ENCODE measurements at places on chromosomes 3 and 15. TPM values are rescaled to one million over a fixed set of nuclear protein-coding genes. Genes with fewer than 3 reads are reported as not detected.

DNA sequence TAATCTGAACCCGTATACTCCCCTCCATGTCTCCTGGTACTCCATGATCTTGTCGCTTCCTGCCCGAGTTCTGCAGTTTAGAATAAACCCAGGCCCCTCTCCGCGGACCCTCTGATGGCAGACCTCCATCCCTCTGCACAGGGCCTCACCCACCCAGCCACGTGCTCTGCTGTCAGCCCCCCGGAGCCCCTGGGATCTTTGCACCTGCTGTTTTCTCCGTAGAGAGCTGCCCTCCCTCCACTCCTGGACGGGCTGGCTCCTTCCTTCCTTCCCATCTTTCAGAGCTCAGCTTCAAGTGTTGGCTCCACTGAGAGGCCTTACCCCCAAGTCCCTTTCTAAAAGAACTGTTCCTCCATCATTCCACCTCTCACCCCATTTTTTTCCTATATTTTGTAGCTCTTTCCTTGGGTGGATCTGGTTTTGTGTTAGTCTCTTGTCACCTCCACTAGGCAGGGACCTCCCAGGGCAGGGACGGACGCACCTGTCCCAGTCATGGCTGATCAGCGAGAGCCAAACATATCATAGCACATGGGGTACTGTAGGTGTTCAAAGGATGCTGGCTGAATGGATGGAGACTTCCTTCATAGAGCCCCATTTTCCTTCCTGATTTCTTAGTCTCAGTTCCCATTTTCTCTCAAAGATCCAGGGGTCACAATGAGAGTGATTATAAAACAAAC is 106.6 kb downstream of the VGLL4 start:
- peaks cover 27% of the 10 kb centered on the region for H3K36me3 ChIP-seq
- no peak overlapping the region for H3K27ac ChIP-seq
- H3K27me3 ChIP-seq = no peaks in the 10 kb centered on the region
- H3K4me3 ChIP-seq = no peak overlapping the region
- no peaks in the 10 kb centered on the region for H3K4me1 ChIP-seq

DNA sequence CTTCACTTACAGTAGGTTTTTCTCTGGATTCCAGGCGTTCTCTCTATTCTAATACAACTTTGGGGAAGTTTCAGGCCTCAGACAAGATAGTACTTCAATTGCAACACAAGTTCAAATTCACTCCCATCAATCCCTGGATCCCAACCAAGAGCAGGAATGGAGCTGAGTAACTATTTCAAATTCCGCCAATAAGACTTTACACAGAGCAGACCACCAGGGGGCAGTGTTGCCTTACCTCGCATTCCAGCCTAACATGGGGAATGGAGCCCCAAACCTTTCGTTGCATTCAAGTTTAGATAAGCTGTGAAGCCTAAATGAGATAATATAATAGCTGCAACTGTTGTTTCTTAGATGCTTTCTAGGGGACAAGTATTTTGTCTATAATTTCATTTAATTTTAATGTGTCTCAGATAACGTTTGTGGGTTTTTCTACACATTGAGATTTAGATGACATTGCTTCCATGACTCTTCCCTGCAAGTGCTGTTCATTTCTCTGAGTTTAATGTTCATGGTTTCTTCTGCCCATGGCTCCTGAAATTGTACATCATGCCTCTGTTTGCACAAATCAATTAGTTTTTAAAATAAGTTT is 186.7 kb downstream of the NSUN3 start:
- no peaks in the 10 kb centered on the region for H3K27me3 ChIP-seq
- no peak overlapping the region for H3K27ac ChIP-seq
- peak; percentile 77 for DNase-seq
- H3K4me3 ChIP-seq = no peak overlapping the region
- H3K4me1 ChIP-seq = no peaks in the 10 kb centered on the region
- H3K36me3 ChIP-seq = no peaks in the 10 kb centered on the region

The SPATA12 gene
- not detected for total RNA-seq

DNA sequence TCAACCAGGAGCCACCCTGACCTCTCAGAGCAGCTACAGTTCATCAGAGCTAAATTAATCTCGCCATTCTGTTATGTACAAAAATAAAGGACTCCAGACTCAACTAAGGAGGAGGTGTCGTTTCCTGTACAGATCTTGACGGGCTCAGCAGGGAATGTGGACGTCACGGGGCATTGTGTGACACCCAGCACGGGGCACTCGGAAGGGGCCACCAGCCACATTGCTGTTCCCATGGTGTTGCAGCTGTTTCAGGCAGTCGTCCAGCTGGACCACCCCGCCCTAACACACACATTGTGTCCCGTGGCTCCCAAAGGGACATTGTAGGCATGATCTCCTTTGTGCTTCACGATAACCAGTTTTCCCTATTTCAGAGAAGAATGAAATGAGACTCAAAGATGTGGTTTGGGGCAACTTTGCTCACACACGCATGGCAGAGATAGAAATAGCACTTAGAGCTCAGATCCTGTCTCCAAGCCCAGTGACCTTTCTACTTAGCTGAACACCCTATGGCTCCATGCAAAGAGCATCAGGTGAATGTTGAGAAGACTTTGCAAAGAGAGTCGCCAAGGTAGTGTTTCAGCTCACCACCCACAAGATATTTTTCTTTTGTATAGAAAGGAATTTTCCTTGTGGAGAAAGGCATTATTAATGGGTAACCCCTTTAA is 5.5 kb downstream of the SSUH2 start:
- H3K27me3 ChIP-seq = no peaks in the 10 kb centered on the region
- H3K36me3 ChIP-seq = no peaks in the 10 kb centered on the region
- peak; percentile 43 for DNase-seq
- no peak overlapping the region for H3K27ac ChIP-seq
- H3K4me1 ChIP-seq = no peaks in the 10 kb centered on the region

- no peak for DNase-seq
- H3K27me3 ChIP-seq = no peaks in the 10 kb centered on the region
- H3K27ac ChIP-seq = no peak overlapping the region
- peaks cover 18% of the 10 kb centered on the region for H3K4me1 ChIP-seq
Observed at GRCh38 chr15:52011711-52012144, 7.3 kb upstream of the MAPK6 start.

- DNase-seq = peak; percentile 84
- peaks cover 82% of the 10 kb centered on the region for H3K27me3 ChIP-seq
Observed at GRCh38 chr3:128487813-128488635, 5.0 kb downstream of the GATA2 start.

The TMEM207 gene
- not detected for total RNA-seq

DNA sequence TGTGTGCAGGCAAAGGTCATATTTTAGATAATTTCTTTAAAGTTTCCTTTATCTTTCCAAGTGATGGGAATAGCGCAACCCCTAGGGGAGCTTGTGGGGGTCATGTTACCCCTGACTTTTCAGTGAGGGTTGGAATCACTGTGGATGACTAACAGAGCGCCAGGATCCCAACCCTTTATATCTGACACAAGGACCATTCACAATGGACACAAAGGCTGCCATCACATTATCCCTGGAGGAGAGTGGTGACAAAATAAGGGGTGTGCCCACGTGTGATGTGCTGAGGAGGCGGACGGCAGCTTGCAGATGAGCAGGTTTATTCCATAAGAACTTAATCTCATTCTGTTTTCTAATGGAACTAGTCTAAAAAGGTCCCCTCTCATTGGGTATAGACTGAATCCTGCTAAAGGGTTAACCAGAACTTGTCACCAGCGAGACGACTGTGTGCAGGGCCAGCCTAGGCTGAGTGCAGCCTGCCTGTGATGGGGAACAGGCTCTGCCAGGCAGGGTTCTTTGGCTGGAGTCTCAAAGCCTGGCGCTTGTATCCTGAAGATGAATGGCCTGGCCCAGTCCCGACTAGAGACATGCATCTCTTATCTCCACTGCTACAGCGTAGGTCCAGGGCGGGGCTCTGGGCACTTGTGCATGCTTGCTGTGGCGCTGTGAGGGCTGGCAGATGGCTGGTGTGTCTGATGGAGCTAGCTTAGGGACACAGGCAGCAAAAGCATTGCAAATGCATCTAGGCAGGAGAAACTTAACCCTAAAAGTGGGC is 50.2 kb downstream of the CHDH start:
- no peaks in the 10 kb centered on the region for H3K27me3 ChIP-seq
- H3K36me3 ChIP-seq = no peaks in the 10 kb centered on the region
- no peaks in the 10 kb centered on the region for H3K4me1 ChIP-seq
- no peak overlapping the region for H3K27ac ChIP-seq
- no peak overlapping the region for H3K4me3 ChIP-seq

GRCh38 chr3:115385774-115386730 is 237.3 kb upstream of the GAP43 start:
- H3K27ac ChIP-seq = no peak overlapping the region
- no peak overlapping the region for H3K4me3 ChIP-seq
- no peak for DNase-seq
- H3K36me3 ChIP-seq = no peaks in the 10 kb centered on the region

GRCh38 chr3:13559764-13560525 is 11.0 kb downstream of the FBLN2 start:
- H3K27me3 ChIP-seq = no peaks in the 10 kb centered on the region
- DNase-seq = no peak
- no peak overlapping the region for H3K4me3 ChIP-seq
- H3K4me1 ChIP-seq = peaks cover 8% of the 10 kb centered on the region
- no peak overlapping the region for H3K27ac ChIP-seq

- peak overlapping the region; percentile 50 for H3K27ac ChIP-seq
- peaks cover 15% of the 10 kb centered on the region for H3K4me1 ChIP-seq
- no peak for DNase-seq
- peak overlapping the region; percentile 23 for H3K4me3 ChIP-seq
- H3K27me3 ChIP-seq = no peaks in the 10 kb centered on the region
- H3K36me3 ChIP-seq = peaks cover 47% of the 10 kb centered on the region
Observed at GRCh38 chr3:45665101-45665572, 24.1 kb upstream of the SACM1L start.

DNA sequence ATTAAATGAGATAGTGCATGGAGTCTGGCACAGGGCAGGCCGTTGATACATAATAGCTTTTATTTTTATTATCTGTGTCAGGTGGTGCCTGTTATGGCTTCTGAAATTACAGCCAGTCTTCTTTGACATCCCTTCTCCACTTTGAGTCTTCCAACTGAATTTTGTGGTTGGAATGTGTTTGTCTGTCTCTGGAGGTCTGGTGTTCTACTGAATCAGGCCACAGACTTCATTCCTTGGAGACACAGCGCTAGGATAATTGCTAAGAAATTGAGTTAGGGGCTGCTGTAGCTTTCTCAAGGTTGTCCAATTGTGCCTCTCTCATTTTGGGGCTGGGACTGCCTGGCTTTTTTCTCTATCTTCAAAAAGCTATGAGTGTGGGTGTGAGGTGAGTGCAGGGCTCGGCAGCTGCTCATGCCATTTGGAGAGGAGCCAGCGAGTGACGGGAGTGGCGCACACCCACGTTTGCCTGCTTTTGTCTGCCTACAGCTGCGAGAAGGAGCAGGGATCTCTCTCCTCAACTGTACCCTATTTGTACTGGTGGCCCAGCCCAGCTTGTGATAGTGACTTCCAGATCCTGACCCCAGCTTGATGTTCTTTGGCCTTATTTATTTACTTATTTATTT is 49.8 kb upstream of the SYN2 start:
- no peak overlapping the region for H3K27ac ChIP-seq
- H3K4me1 ChIP-seq = no peaks in the 10 kb centered on the region
- no peaks in the 10 kb centered on the region for H3K36me3 ChIP-seq
- H3K27me3 ChIP-seq = no peaks in the 10 kb centered on the region

The UBXN7 gene
- total RNA-seq = 26.9 TPM

DNA sequence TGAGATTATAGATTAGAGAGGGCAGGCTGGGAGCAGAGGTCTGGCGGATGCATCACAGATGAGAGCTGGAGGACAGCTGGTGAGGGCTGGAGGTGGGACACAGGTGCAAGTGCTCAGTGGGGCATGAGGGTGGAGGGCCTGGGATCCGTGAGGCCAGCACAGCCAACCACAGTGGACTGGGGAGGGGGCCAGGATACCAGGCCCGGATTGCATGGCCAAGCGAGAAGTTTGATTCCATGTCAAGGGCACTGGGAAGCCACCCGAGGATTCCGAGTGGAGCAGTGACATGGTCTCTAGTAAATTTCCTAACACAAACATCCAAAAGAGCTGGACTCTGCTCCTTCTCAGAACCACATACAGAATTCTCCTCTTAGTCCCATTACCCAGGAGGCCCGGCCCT is 44.0 kb upstream of the SLC41A3 start:
- H3K27me3 ChIP-seq = no peaks in the 10 kb centered on the region
- H3K36me3 ChIP-seq = no peaks in the 10 kb centered on the region
- H3K27ac ChIP-seq = no peak overlapping the region
- peak; percentile 58 for DNase-seq
- no peak overlapping the region for H3K4me3 ChIP-seq

- H3K36me3 ChIP-seq = no peaks in the 10 kb centered on the region
- no peak for DNase-seq
- H3K4me3 ChIP-seq = peak overlapping the region; percentile 18
- H3K27ac ChIP-seq = no peak overlapping the region
- peaks cover 39% of the 10 kb centered on the region for H3K27me3 ChIP-seq
- H3K4me1 ChIP-seq = peaks cover 3% of the 10 kb centered on the region
Observed at GRCh38 chr3:194203482-194204041, 67.6 kb downstream of the HES1 start.

- no peak for DNase-seq
- H3K4me3 ChIP-seq = no peak overlapping the region
- H3K36me3 ChIP-seq = no peaks in the 10 kb centered on the region
Observed at GRCh38 chr15:51285399-51285798, 53.0 kb downstream of the CYP19A1 start.

DNA sequence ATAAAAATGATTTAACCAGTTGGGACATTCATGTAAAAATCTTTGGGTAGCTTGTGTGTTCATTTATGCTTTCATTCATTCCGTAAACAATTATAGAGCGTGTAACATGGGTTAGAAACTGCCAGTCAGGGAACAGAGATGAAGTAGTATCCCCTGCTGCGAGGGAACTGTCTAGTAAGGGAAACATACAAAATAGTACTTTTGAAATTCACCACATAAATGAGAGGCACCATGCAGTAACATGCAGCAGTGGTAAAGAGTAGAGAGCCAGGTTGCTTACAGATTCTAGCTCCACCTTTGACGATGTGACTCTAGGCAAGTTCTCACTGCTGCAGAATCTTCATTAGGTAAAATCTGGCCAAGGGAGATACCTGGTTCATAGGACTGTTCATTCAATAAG is 938 bp downstream of the DZIP3 start:
- peak overlapping the region; percentile 96 for H3K27ac ChIP-seq
- peak overlapping the region; percentile 82 for H3K4me3 ChIP-seq
- no peaks in the 10 kb centered on the region for H3K27me3 ChIP-seq

GRCh38 chr15:78156653-78157052 is 7.5 kb downstream of the IDH3A start:
- H3K4me1 ChIP-seq = peaks cover 53% of the 10 kb centered on the region
- H3K36me3 ChIP-seq = peaks cover 72% of the 10 kb centered on the region
- no peak overlapping the region for H3K4me3 ChIP-seq
- no peak for DNase-seq

DNA sequence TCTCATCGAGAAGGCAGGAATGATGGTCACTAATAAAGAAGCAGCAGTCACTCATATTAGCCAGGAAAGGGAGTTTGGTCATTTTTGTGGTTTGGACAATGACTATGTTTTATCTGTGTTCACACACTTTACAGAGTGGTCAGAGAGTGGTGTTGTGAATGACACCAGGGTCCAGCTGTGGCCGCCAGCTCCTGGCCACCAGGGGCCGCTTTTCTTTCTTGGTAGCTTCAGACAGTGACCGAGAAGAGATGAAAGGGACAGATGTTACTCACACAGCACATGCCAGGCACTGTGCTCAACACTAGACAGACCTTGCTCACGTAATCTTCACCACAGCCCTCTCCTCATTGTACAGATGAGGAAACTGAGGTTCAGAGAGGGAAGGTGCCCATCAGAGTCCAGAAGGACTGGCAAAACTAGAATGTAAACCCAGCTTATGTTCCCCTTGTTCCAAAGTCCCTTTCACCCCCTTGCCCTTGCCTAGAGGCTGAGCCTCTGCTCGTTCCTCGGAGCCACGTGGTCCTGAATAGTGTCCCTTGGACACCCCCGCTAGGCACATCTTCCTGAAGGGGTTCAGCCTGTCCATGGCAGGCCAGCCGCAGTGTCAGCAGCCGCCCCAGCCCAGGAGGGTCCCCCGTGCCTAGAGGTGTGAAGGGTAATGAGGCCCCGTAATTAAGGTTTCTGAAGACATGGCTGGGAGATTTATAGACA is 55.6 kb downstream of the CYP11A1 start:
- peaks cover 28% of the 10 kb centered on the region for H3K4me1 ChIP-seq
- no peak for DNase-seq

The ALS2CL gene
- 22.1 TPM for total RNA-seq

Data from spleen (tissue), 13 donors.